ENCODE measurements at places on chromosomes 1 and 21. TPM values are rescaled to one million over a fixed set of nuclear protein-coding genes. Genes with fewer than 3 reads are reported as not detected.

Gene PAQR6
- 1.8 TPM for total RNA-seq

Gene OBSCN
- 65.3 TPM for total RNA-seq

Gene LHX8
- total RNA-seq: not detected

Gene NHLH1
- total RNA-seq: 0.39 TPM

Gene HUNK
- 0.07 TPM for total RNA-seq

GRCh38 chr1:153404768-153405167 is 11.6 kb upstream of the S100A7A start:
- H3K4me1 ChIP-seq: no peaks in the 10 kb centered on the region
- no peaks in the 10 kb centered on the region for H3K27me3 ChIP-seq
- DNase-seq: peak; percentile 41

DNA sequence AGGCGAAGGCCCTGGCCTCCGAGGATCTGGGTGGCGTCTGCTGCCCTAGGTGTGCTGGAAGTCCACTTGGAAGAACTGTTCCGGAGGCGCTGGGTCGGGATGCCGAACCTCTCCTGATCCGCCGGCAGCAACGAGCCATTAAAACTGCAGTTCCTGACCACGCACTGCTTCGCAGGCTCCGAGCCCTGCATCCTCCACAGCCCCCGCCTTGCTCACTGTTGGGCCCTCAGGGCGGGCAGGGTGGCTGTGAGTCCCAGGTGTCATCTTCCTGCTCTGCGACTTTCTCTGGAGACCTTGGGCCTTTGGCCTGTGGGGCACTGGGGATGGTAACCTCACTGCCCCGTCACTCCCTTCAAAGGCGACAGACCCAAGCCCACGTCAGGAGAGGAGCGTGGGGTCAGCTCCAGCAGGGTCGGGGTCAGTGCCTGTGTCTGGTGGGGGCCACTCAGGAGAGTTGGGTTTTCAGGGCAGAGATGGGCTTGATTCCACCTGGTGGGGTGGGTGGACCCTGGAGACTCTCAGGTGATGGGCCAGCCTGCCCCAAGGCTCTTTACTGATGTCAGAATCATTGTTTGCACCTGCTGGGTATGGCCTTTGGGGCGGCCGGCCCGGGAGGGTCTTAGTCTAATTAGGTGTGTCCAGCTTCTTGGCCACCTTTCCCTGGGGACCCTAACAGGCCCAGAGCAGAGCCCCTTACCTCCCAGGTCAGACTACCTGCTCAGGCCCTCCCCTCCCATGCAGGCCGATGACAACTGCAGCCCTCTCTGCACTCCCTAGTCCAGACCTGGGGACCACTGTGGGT is 3.1 kb downstream of the PRXL2B start:
- H3K4me1 ChIP-seq: peaks cover 25% of the 10 kb centered on the region
- H3K4me3 ChIP-seq: no peak overlapping the region
- H3K27ac ChIP-seq: no peak overlapping the region
- no peaks in the 10 kb centered on the region for H3K36me3 ChIP-seq
- no peak for DNase-seq
- no peaks in the 10 kb centered on the region for H3K27me3 ChIP-seq

DNA sequence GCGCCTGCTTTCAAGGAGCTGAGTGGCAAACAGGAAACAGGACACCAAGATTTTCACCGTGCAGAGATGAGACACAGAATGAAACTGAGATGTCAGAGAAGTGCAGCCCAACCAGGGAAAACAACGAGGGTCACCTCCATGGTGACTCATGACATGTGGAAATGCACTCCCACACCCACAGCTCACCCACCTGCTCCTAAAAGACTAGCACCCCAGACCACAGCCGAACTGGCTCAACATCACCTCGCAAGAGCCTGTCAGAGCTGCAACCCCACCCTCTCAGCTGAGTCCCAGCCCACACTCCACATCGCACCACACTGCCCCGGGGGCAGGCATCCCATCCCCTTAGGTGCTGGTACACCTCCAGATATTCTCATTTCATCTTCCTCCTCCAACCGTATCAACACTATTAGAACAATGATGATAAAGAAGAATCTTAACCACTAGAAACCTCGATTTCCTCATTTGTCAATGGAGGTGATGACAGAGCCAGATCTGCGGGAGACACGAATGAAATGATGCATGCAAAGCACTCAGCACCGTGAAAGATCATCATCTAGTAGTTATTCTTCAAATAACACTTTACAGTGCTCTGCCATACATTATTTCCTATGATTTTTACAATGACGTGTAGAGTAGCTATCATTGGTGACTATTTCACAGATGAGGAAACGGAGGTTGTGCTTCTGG is 103.2 kb downstream of the DMRTB1 start:
- no peak overlapping the region for H3K27ac ChIP-seq
- H3K27me3 ChIP-seq: peaks cover 3% of the 10 kb centered on the region
- H3K4me3 ChIP-seq: no peak overlapping the region

DNA sequence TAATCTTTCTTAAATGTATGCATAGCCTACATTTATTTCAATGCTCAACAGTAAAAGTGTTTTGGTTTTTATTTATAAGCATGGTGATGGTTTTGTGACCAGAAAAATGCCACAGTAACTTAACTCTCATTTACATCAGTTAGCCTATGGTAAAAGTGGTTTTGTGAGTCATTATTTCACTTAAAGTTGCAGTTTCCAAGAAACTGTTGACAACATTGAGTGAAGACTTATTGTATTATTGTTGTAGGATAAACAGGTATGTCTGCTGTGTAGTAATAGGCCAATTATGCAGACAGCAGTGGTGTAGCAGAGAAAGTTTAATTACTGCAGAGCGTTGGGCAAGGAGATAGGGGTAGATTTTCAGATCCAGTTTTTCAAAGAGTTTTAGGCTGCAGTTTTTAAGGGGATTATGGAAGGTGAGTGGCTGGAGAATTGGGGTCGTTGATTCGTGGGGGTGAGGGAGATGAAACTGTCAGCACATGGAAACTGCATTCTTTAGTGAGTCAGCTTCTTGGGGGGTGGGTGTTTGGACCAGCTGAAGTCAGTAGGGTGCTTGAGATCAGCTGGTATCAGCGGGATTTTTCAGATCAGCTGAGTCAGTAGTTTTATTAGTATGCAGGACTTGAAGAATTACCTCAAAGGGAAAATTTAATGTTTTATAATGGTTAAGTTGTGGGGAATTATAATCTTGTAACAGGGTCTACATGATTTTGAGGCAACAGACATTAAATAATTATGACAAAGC is 168.7 kb upstream of the FMN2 start:
- DNase-seq: no peak
- H3K27ac ChIP-seq: no peak overlapping the region
- H3K4me1 ChIP-seq: no peaks in the 10 kb centered on the region
- H3K36me3 ChIP-seq: no peaks in the 10 kb centered on the region

GRCh38 chr1:60041783-60042182 is 31.8 kb downstream of the C1orf87 start:
- no peak for DNase-seq
- no peak overlapping the region for H3K27ac ChIP-seq
- no peak overlapping the region for H3K4me3 ChIP-seq
- H3K36me3 ChIP-seq: no peaks in the 10 kb centered on the region
- H3K27me3 ChIP-seq: no peaks in the 10 kb centered on the region

Measured in B cell (primary cell).